ENCODE measurements at places on chromosomes 5 and 9.

DNA sequence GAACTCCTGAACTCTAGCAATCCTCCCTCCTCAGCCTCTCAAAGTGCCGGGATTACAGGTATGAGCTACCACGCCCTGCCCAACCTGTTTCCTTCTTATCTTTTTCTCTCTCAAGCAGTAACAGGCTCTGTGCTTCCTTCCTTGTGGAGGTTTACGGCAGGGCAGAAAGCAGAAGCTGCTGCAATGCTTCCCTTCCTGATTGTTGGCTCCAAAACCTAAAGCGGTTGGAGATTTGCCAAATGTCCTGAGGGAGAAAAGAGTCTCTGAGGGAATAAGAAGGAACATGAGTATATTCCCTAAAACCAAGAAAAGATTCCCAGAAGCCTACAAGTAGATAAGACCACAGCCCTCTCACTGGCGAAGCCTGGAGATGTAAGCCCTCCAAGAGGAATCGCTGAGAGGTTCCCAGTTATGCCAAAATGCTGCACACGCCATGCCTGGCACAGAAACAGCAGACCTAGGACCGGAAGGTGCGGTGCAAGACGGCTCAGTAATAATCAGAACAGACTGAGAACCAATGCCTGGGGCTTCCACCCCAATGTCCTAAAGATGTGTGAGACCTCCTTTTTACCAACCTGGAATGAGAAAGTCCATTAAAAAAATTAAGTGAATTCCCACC is 73.2 kb downstream of the APTX start:
- DNase-seq, result no peak

- DNase-seq, result no peak
Measured at GRCh38 chr5:131747180-131748105, 49.4 kb downstream of the FNIP1 start.

- no peak for DNase-seq
Measured at GRCh38 chr5:143001764-143002351, 231.7 kb downstream of the ARHGAP26 start.

DNA sequence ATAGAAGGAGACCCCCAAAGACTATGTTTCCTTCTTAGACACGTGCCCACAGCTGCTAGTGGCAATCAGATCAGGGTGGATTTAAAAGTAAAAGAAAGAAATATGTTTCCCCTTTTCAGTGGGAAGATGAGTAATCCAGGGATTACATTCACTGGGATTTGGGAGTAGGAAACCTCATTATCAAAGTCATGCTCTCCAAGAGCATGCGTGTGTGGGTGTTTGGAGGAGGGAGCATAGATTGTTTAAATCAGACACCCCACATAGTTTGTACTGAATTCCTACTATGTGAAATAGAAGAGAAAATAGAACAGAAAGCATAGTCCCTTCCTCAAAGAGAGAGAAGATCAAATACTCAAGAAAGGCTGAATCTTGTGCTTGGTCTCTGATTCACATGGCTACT is 65.5 kb upstream of the TBCA start:
- DNase-seq, result no peak

DNA sequence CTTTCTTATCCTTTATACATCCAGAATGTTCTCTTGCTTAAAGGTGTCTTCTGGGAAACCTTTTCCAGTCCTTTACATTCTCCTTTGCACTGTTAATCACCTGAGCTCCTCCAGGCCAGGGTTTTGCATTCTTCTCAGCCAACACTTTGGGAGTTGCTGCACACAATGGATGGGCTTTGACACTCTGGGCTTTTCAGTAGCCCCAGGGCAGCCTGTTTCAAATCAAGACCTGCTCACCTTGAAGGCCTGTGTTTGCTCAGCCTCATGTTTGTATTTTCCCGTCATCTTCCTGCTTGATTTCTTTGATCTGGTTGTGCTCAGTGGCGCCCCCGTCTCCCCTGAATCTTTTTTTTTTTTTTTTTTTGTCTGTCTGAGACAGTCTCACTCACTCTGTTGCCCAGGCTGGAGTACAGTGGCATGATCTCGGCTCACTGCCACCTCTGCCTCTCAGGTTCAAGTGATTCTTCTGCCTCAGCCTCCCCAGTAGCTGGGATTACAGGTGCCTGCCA is 41.0 kb downstream of the DMRT1 start:
- DNase-seq, result no peak

GRCh38 chr5:17890501-17890900 is 256.2 kb downstream of the TAF11L14 start:
- no peak for DNase-seq

DNA sequence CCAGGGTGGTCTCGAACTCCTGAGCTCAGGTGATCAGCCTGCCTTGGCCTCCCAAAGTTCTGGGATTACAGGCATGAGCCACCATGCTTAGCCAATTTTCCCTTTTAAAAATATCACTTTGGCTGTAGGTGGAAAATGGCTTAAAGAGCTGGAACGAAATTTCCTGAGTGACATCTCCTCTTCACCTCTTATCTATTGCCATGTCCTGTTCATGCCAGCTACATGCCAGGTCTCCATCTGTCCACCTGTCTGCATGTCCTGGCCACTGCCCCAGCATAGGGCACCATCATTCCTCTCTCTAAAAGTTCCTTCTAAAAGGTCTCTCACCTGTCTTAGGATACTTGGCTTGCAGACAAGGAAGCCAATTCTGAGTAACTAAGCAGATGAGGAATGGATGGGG is 2.8 kb upstream of the GRK6 start:
- no peak for DNase-seq

- no peak for DNase-seq
Measured at GRCh38 chr5:154198611-154199230, 8.2 kb downstream of the GALNT10 start.

DNA sequence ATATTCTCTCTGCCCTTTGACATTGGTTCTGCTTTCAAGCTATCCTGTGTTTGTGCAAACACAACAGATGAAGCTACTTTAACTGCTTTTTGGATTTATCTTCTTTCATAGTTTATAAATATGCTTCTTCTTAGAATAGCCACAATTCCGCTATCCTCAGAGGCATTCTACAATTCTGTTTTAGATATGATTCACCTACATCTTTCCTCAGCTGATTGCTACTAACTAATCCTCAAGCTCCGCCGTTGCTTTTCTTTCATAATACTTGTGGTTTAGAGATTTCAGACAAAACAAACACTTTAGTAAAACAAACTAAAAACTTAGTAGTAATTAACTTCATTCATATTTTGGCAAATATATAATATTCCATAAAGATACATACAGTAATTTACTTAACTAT is 52.5 kb downstream of the ECPAS start:
- no peak for DNase-seq

GRCh38 chr5:51983161-51983560 is 599.9 kb downstream of the ISL1 start:
- DNase-seq, result no peak

- no peak for DNase-seq
Measured at GRCh38 chr9:120398286-120398685, 181.7 kb downstream of the CDK5RAP2 start.

GRCh38 chr5:131756942-131757341 is 39.9 kb downstream of the FNIP1 start:
- DNase-seq, result no peak

DNA sequence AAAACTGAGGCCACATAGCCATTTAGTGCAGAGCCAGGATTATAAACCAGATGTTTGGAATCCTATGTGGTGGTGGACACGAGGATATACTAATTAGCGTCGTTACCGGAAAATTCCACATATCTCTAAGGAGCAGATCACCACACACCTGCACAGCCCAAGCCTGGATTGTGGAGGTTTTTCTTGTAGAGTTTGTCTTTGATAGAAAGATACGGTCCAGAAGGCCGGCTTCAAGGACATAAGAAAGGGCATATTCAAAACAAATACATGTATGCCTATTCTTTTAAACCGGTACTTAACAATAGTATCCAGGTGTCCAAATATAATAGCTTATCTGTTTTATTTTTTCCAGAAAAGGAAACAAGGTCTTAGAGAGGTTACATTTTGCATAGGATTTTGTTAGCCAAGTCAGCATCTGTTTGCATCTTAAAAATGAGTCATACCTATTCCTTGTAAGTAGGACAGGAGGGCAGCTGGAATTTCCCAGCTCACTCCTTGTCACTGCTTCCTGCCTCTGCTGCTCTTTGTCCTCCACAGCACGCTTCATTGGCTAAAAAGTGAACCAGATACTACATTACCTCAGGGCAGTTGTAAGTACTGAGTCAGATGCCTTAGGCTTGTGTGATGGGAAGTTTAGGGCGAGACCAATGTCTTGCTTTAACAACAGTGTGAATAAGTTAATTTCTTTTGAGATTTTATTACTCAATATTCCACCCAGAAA is 3.6 kb downstream of the TMC1 start:
- peak; percentile 8 for DNase-seq

- DNase-seq, result no peak
Measured at GRCh38 chr5:124395287-124395686, 351.2 kb downstream of the ZNF608 start.

DNA sequence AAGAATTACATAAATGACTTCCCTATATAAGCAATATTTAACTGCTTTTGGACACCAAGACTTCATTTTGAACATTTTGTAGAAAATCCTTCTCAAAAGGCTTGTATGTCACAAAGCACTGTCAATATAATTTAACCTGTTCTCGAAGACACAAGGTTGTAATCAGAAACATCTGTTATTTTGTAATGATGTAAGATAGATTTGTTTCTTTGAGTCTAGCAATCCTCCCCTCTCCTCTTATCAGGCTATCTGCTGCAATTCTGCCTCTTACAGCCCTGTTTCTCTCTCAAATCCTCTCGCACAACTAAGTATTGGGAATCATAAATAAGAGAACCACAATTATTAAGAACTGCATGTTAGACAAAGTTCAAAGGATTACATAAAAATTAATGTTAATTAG is 18.6 kb upstream of the TARS1 start:
- DNase-seq, result no peak

- no peak for DNase-seq
Measured at GRCh38 chr5:159515197-159515596, 184.9 kb upstream of the IL12B start.

DNA sequence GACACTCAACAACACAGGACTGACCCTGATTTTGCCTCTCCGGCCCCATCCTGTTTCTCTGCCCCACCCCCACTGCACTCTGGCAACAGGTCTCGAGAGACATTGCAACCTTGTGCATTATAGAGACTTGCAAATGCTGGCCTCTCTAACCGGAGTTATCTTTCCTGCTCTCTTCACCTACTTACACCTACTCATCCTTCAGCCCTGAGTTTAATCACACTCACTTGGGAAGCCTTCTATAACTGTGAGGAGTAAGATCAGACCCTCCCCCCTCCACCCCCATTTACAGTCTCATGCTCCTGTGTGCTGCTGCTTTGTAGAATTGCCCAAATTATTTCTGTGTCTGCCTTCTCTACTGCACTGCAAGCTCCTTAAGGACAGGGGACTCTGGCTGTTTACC is 42.8 kb downstream of the WWC1 start:
- DNase-seq, result no peak

DNA sequence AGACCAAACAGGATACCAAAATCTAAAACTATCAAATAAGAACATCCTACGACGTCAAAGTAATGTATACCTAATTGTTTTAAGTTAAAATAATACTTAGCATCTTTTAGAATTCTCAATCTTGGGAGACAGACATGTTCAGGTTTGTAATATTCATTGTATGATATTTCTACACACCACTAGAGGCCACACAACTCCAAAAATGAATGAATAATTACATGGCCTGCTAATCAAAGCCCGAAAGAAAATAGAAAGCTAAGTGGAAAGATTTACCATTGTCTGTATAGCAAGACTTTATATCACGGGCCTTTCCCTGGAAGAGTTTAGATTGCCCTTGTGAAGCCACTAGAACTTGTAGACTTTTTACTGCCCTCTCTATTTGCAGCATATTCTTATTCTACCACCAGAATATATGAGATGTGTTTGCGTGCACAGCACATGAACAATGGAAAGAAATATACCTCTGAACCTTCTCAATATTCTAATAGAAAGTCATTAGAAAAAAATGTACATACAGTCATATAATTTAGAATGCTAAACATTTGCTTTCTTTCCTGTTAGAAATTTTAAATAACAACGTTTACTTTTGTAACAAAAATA is 380.1 kb upstream of the NUDT12 start:
- no peak for DNase-seq

DNA sequence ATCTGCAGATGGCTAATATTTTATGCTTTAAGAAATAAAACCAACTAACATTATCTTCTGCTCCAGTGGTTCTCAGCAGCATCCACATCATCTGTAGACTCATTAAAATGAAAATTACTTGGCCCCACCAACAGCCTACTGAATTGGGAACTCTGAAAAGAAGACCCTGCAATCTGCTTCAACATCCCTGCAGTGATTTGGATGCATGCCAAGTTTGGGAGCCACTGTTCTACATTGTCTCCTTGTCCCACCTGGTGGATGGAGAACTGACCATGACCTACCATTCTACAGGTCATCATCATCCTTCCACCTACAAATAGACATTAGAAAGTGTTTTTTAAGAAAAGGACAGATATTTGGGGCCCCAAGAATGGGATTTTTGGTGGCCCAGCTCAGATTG is 71.1 kb downstream of the ACER2 start:
- DNase-seq, result no peak

- DNase-seq, result no peak
Measured at GRCh38 chr9:35915681-35916294, 6.5 kb downstream of the SPAAR start.

GRCh38 chr5:169943026-169943425 is 37.3 kb downstream of the INSYN2B start:
- no peak for DNase-seq

- DNase-seq, result no peak
Measured at GRCh38 chr9:134766587-134766986, 114.0 kb upstream of the FCN2 start.

DNA sequence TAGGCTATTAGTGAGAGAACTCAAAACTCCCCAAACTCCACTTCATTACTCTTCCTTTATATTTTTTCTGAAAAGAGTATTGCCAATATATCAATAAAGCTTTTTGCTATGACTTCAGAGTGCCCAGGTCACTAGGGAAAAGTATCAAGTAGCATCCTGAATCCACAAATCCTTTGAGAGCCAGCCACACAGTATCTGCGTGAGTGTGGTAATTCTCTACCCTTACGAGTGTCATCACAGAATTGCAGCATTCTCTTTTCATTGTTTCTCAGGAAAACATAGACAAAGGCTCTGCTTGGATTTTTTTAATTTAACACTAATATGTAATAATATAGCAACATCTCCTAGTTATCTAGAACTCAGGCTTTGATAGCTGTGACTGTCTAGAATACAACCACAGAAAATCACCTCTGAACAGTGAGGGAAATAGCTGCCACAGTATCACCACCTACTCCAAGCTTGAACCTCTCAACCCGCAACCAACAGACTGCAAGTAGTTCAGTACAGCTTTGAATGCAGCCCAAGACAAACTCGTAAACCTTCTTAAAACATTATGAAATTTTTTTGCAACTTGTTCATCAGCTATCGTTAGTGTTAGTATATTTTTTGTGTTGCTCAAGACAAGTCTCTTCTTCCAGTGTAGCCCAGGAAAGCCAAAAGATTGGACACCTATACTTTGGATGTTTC is 79.3 kb upstream of the CCDC152 start:
- DNase-seq, result no peak

DNA sequence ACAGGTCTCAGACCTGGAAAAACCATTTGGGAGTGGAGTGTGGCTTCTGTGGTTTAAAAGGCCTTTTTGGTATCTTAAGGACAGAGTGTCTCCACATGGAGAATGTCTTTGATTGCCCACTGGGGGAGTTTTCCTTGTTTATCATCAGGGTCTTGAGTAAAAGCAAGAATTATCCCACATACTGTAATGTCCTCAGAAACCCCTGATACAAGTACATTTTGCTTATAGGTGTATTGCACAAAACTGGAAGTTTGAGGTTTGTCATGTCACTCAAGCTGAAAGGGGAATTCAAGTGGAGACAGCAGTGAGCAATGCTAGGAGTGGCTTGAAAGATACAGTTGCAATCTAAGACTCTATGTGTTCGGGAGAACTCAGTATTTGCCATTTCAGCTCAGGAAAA is 62.7 kb upstream of the GRAMD2B start:
- no peak for DNase-seq

All from occipital lobe (tissue), 3 donors.